Stimulated activated CD4-positive, alpha-beta T cell treated with anti-CD3 and anti-CD28 coated beads, Interleukin-4, amount 100 ng/mL, for 1 hour (primary cell): ENCODE measurements at places on chromosomes 16 and 17.

DNA sequence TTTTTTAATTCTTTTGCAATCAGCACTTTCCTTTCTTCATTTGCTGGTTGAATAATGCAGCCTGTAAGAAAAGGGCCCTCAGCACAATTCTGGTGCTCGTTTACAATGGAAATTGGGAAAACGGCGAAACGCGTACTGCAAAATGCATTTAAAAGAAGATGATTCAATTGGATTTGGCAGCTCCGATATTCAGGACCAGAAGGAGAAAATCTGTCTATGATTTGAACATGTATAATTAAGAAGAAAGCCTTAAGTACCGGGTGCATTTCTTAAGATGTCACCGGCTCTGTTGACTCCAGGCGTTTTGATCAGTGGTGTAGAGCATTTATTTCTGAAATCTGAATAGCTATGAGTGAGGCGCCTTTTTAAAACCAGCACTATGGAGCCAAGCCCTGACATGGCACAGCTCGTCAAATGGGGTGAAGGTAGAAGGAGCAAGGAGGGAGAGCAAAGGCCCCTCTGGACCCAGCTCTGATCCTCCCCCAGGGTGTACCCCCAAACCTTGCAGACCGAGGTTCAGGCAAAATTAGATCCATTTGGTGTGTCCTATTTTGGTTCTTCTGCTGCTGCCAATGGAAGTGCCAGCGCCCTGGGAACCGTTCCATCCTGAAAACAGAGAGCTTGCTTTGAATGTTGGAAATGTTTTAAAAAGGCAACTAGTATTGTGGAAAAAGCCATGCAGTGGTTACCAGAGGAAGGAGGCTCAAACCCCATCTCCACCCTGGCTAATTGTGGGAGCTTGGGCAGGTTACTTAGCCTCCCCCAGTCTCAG is 161.4 kb upstream of the RPL38 start:
- no peak for DNase-seq

DNA sequence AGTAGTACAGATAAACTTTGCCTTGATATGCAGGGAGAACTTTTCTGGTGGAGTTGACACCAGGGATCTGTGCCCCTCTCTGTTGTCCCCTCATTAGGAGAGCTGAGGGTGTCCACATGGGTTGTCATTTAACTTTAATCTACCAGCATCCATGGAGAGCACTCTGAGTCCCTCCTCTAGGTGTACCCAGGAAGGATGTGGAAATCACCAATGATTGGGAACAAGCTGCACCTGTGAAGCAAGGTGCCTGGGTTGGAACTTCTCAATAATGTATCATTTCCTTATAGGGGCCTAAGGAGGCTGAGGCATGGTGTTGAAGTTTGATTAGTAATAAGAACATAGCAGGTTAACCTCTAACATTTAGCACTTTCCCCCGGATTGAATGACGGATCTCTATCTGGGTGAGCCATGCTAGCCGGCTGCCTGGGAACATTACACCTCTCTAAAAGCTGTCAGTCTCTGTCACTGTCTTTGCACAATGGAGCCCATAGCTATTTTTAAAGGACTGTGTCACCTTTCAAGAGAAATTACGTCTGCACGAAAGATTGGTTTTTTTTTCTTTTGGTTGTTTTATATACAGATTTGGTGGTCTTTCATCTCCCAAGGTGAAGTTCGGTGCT is 239.3 kb downstream of the MAF start:
- DNase-seq = no peak

GRCh38 chr17:82101767-82102679 is 4.0 kb upstream of the FASN start:
- no peak for DNase-seq

DNA sequence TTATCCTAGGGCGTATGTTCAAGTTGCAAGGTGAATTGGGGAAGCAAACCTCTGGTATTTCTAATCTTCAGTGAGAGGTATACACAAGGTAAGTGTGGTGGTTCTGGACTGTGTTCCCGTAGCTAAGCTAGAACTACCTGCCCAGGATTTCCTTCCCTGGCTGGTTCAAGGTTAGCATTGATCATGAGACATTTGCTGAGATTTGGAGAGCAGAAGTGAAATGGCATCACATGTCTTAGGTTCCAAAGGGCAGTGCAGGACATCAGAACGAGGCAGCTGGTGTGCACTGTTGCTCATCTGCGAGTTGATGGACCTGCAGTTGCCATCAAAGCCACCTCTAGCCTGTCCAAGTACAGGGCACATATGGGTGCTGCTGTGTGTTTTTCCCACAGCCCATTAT is 95.2 kb downstream of the EMP2 start:
- DNase-seq = no peak

DNA sequence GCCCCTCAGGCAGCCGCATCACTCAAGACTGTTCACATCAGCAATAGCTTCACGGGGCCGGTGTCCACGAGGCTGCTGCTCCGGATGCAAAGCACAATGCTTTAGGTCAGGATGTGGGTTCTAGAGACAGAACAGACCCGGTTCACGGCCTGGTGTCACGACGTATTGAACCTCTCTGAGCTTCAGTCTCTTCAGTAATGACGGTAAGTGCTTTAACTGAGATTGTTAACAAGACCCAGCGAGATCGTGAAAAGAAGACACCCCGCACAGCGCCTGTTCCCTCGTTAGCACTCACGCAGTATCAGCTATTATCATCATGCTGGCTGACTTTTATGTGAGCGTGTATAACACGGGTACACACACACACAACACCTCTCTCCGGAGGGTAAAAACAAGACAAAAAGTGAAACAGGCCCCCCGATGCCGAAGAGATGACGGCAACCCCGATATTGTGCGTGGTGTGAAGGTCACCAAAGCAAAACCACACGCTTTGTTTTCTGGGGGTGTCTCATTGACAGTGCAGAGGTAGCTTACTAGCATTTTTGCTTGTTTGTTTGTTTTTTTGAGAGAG is 21.4 kb upstream of the ABR start:
- DNase-seq = no peak

GRCh38 chr16:9650284-9650683 is 531.9 kb downstream of the GRIN2A start:
- DNase-seq = no peak

GRCh38 chr16:17396762-17397498 is 73.8 kb downstream of the XYLT1 start:
- no peak for DNase-seq

GRCh38 chr17:8418471-8418870 is 17.2 kb upstream of the NDEL1 start:
- DNase-seq = no peak

- peak; percentile 93 for DNase-seq
These were observed 3.5 kb upstream of the TSPOAP1 start for GRCh38 chr17:58331815-58332777.

DNA sequence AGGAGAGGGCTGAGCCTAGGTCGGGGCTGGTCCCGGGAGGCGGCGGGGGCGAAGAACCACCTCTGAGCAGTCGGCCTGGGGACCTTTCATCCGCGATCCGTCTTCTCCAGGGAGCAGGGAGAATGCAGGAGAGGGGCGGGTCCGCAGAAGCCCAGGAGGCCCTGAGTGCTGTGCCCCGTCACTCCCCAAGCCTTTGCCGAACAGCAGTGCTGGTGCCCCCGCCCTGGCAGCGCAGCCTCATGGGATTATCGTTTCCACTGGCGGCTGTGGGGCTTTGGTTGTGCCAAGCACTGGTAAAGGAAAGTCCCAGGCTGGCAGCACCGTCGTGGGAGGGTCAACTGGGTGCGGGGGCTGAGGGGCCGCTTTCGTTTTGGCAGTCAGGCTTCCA is 631 bp downstream of the TBL3 start:
- DNase-seq = no peak

GRCh38 chr16:79042886-79043285 is 557.7 kb downstream of the MAF start:
- peak; percentile 5 for DNase-seq

- no peak for DNase-seq
These were observed 2.8 kb upstream of the PYCR1 start for GRCh38 chr17:81939881-81940385.

- DNase-seq = no peak
These were observed 2.2 kb upstream of the TMEM94 start for GRCh38 chr17:75454193-75454592.

GRCh38 chr17:17051791-17052461 is 9.7 kb downstream of the MPRIP start:
- DNase-seq = no peak

DNA sequence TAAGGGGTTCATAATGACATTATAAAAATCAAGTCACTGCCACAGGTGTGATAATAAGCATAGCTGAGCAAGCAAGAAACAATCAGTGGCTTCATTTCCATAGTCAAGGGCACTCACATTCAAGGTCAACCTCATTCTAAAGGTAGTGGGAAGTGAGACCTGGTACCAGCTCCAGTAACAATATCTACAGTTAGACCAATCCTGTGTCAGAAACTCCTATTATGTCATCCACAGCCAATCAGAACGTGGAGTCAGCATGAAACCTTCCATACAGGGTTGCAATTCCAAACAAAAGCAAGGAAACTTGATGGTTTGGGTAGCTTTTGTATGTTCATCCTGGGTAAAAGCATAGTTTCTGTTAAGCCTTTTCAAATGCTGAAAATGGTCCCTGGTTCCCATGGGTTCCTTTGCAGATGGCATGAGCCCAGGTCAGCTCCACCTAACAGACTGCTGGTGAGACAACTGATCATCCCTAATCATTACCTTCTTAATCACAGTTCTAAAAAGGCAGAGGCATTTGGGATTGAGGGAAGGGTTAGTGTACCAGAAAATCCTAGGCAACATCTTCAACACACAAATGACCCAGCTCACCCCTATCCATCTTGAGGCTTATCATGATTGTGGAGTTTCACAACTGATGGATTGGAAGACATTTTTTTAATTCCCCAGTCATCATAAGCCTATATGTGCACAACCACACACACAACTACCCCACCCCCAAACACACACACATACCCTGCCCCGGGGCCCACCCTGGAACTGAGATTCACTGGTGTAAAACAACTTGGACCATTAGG is 30.4 kb downstream of the TEX2 start:
- no peak for DNase-seq

DNA sequence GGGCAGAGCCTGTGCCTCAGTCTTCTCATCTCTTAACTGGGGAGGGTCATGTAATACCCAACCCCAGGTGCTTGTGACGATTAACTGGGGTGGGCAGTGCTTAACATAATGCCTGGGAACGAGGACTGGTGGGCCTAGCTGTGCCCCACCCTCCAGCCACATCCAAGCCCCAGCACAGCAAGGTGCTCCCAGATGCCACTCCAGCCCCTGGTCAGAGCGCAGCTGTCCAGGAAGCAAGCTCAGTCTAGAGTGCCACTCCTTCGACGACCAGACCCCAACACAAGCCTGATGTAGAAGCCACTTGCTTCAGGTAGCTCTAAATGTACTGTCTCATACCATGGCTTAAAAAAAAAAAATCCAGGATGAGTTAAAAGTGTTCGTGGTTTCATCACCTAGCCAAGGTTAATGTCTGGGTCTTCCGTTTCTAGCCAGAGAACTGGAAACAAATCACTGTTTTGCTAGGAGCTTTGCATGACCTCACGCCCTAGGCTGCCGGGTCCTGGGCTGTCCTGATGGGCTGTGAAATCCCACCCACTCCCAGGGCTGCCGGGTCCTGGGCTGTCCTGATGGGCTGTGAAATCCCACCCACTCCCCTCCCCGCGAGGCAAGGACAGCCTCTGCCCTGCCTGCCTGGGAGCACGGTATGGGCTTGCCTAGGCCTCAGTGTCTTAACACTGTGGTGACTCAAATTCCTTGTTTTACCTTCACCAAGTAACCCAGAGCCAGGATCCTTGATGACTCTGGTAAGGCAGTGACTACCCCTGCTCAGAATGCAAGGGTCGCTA is 7.7 kb downstream of the MIEF2 start:
- no peak for DNase-seq

DNA sequence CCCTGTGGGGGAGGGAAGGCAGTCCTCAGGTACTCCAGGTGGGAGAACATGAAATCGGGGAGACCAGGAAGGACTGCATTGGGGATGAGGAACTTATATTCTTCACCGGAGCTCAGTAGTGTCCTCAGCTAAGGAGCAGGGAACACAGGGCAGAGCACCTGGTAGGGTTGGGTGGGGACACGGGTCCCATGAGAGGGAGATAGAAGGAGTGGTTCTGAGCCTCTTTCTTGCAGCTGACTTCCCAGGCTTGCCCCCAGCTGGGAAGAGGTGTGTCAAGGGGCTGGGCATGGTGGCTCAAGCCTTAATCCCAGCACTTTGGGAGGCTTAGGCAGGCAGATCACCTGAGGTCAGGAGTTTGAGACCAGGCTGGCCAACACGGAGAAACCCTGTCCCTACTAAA is 2.1 kb downstream of the FHOD1 start:
- no peak for DNase-seq

DNA sequence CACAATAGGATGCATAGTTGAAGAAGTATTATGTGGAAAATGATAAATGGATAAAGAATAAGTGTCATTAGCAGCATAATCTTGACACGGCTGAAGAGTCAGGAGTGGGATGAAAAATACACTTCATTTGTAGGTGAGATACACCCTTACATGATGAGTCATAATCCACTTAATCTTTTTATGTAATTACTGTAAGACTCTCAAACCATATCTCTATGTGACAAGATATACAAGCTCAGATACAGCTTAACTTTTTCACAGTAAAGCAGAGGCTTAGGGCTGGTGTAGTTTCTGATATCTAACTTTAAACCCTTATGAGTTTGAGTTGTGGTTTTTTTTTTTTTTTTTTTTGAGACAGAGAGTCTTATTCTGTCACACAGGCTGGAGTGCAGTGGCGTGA is 101.2 kb downstream of the FTO start:
- DNase-seq = no peak

GRCh38 chr17:64449545-64449944 is 630 bp downstream of the MILR1 start:
- DNase-seq = no peak

GRCh38 chr17:888998-889441 is 90.6 kb downstream of the NXN start:
- DNase-seq = no peak

DNA sequence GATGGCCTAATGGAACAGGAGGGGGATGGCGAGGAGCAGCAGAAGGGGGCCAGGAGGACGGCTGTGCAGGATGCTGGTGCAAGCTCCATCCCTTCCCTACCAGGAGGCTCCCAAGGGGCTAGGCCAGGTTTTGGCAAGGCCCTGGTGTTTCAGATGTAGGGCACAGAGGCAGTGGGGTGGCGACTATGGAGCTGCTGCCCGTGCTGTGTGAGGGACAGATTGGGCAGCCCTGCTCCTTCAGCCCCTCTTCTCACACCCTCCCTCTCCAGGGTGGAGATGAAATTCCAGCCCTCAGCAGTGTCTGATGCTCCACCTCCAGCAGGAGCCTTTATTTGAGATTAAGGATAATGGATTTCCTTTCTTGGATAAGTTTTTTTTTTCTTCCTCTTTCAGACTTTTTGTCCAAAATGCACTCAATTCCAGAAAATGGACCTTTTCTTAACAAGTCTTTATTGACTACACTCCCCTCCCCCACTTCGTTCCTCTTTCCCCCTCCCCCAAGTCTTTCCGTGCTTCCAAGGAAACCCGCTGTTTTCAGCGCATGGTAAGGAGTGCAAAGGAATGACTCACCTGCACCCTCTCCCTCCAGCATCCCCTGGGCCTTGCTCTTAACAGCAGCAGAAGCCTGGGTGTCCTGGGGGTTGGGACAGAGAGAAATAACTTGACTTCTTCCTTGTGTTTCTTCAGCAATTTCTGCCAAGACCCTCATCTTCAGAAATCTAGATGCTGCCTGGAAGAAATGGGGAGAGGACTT is 95.2 kb downstream of the CCDC182 start:
- DNase-seq = no peak
